ENCODE measurements at places on chromosomes 16 and 17.

DNA sequence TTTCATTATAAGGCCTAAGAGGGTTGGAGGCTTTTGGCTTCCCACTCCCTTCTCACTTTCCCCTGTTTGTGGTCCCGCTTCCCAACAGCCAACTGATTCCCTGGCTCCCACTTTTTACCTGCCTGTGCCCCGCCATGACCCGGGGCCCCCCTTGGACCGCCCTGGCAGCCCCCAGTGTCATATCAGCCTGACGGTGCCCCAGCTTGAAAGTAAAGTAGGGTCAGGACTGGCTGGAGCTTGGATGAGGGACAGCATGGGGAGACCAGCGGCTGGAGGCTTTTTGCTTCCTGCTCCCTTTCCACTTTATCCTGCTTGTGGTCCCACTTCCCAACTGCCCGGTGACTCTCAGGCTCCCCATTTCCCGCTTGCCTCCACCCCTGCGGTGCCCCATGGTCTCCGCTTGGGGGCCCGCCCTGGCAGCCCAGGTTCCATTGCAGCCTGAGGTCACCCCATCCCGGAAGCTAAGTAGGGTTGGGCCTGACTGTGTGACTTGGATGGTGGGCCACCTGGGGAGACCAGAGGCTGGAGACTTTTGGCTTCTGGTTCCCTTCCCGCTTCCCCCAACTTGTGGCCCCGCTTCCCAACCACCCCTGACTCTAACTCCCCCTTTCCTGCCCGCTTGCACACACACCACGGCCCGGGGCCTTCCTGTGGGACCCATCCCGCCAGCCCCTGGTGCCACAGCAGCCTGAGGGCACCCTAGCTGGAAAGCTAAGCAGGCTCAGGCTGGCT lies 2274.7 kb downstream of the TP53TG3F start:
- no peak for DNase-seq

DNA sequence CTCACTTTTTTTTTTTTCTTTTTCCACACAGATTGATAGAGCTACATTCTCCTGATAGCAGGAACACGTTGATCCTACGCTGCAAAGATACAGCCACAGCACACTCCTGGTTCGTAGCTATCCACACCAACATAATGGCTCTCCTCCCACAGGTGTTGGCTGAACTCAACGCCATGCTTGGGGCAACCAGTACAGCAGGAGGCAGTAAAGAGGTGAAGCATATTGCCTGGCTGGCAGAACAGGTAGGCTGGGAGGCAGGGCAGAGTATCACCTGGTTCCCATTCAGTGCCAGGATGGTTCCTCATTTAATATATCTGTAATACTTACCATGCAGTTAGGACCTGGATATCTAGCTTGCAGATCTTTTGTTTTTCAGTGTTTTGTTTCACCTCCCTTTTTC lies 51.1 kb upstream of the VPS4A start:
- no peak for DNase-seq

GRCh38 chr17:61174310-61174709 lies 225.3 kb upstream of the TBX2 start:
- DNase-seq = no peak

DNA sequence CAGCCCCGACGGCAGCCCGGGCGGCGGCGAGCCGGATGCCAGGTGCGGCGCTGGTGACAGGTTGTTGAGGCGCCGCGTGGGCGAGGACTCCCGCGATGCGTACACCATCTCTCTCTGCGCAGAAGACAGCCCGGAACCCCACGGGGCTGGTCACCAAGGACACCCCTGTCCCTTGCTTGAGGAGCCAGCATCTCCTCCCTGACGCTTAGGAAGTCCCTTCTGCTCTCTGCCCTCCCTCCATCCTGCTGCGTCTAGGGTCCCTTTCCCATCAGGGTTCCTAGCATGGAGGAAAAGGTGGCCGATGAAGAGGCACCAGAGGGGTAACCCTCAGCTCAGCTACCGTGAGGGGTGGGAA lies 43.6 kb downstream of the SRCIN1 start:
- no peak for DNase-seq

GRCh38 chr17:64459284-64459747 lies 10.4 kb downstream of the MILR1 start:
- DNase-seq = peak; percentile 69

DNA sequence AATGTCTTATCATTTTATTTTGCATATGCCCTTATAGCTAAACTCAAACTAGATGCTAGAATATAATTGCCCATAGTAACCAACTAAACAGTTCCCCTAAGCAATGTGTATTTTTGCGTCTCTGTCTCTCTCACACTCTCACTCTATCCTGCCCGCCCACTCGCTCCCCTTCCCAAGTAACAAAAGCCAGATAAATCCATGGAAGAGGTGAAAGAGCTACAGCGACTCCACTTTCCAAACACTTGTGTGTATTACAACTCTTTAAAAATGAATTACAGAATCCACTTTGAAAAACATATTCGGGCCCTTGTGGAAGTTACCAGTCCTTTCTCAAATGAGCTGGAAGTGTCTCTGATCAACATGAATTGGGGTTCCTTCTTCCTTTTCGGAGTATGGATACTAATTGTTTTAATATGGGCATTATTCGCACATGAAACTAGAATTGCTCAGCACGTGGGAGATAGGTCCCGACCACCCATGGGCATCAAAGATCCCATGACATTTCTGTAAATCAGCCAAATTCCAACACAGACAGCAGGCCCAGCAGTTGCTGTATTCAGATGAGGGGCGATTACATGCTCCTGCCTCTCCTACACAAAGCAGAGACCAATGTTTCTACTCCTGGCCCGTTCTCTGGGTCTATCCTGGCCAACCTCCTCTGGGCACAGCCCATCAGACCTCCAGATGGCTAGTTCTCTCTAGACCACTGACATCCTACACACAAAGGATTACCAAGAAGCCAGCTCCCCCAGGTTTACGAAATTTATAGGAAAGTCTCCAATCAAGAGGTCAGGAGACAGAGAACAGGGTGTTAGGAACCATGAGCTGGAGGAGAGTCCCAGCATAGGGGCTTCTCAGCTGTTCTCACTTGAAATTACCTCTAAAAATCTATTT lies 121.5 kb downstream of the ZFHX3 start:
- DNase-seq = no peak

DNA sequence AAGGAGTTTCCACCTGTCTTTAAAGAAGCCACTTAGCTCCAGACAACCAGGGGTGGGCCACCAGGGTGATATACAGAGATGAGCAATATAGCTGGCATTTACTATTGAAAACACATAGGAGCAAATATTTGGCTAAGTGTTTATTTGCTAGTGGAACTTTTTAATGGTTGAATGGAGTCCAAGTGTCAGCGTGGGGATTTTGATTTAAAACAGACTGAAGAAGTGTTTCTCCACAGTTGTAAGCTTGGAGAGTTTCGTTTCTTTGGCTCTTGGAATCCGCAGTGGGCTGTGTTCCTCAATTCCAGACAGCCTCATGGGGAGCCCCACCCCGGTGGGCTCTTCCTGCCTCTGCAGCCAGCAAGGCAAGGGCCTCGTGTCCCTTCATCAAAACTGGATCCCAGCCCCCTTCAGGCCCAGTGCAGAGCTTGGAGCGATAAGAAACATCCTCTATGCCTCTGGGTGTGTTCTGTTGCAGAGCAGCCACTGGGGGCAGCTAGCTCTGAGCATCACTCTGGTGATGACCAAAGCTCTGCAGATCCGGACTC lies 36.1 kb downstream of the NOG start:
- peak; percentile 41 for DNase-seq

DNA sequence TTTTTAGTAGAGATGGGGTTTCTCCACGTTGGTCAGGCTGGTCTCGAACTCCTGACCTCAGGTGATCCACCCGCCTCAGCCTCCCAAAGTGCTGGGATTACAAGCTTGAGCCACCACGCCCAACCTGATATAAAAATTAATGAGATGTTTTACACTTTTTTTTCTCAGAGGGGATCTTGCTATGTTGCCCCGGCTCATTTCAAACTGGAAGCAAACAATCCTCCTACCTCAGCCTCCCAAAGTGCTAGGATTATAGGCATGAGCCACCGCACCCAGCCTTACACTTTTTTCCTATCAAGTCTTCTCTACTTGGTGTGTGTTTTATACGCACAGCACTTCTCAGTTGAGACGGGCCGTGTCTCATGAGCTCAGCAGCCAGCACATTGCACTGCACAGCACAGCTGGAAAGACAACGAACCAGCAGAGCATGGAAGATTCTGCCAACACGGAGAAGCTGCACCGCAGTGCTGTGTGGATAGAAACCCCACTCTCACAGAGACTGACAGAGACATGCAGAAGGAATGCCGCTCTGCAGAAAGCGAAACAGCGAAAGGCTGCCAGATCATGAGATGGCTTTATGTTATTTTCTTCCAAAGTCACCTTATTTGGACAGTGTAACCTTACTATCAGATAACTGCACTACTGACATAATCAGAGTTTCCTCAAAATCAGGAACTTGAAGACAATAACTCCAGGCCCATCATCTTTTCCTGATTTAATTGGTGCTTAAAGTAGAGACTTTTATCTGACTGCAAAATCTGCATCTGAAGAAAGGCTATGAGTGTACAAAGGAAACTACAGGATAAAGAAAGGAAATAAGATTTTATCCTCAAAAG lies 6.5 kb upstream of the QRICH2 start:
- DNase-seq = peak; percentile 9

DNA sequence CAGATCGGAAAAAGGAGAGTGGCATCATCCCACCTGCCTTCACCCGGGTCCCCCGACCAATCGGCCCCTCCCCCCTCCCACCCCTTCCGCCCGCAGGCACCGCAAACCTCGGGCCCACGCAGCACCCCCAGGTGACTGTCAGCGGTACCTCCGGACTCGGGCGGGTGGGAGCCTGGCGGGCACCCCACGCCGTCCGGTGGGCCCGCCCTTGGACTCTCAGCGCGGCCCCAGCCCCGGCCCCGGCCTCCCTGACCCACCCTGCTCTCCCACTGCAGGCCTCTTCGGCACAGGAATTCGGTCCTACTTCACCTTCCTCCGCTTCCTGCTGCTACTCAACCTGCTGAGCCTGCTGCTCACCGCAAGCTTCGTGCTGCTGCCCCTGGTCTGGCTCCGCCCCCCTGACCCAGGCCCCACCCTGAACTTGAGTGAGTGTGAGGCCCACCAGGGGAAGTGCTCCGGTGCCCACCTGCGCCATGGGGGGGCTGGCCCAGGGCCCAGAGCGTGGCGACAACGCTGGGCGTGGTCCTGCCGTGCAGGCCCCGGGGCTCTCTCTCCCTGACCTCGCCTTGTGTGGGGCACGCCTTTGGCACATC lies 1.6 kb downstream of the TMC8 start:
- DNase-seq = no peak

DNA sequence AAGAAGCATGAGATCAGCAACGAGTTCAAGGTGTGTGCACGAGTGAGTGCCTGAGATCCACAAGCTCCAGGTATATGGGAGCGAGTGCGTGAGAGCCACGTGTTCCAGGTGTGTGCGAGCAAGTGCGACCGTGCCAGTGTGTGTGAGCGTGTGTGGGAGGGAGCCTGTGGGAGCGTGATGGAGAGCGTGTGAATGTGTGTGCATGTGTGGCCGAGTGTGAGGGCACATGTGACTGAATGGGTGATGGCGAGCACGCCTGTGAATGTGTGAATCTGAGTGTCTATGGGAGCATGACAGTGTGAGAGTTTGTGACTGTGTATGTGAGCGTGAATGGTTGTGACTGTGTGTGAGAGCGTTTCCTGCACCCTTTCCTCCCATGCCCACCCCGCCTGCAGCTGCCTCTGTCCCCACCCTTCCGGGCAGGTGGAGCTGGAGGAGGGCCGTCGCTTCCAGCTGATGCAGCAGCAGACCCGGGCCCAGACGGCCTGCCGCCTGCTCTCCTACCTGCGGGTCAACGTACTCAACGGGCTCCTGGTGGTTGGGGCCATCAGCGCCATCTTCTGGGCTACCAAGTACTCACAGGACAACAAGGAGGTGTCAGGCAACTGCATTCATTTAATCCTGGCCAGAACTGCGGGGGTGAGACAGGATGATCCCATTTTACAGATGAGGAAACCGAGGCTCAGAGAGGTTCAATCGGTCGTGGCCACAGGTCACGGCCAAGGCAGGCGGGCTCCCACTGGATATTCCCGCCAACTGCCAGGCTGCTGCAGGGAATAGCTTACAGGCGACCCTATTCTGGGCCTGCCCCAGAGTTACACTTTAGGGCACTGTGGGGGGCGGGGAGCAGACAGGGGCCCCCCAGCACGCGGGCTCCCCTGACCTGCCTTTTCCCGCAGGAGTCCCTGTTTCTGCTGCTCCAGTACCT lies 3.7 kb downstream of the TMC8 start:
- DNase-seq = peak; percentile 28

DNA sequence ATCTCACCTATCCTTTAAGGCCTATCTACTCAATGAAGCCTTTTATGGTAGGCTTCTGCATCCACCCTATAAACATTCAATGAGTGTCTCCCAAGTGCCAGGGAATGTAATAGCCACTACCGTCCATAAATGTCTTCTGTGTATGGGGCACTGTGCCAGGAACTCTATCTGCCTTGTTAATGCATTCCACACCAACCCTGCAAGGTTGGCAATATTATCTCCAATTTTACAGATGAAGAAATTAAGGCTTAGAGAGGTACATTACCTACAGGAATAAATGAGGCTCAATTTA lies 20.0 kb downstream of the MAP3K14 start:
- no peak for DNase-seq

DNA sequence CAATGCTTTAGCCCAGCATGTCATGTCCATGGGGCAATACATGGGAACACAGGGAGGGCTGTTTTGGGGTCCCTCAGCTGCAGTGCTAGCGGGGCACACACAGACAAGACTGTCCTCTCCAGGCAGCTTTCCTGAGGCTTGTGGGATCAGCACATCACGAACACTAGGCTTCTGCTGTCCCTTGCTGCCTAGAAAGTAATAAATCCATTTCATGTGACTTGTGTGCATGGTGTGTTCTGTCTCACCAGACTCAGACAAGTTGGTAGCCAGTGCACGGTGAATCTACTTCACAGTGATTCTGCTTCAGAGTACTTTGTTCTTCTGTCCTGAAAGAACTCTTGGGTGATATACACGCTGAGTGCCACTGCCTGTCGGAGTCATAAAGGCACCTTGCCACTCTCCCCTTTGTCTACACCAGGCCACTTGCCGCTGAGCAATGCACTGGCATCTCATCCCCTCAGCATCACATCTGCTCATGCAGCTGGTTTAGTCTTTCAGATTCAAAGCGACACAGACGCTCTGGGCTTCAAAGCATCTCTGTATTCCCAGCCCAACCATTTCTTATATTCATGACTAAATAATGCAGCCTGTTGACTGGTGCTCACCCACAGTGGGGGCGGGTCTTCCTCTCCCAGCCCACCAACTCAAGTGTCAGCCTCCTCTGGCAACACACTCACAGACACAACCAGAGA lies 95.2 kb upstream of the COX10 start:
- DNase-seq = no peak

DNA sequence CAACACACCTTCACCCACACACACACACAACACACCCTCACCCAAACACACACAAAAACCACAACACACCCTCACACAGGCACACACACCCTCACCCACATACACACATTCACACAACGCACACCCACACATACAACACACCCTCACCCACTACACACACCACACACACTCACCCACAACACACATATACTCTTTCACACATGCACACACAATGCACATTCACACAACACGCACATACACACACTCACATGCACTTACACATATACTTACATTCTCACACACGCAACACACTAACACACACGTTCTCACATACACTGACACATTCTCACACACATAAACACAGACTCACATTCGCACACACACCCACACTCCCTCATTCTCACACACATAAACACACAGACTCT lies 3.8 kb downstream of the ASGR1 start:
- DNase-seq = no peak

- no peak for DNase-seq
Measured at GRCh38 chr17:51319186-51319585, 58.8 kb downstream of the UTP18 start.

Data from fibroblast of skin of back (primary cell).